ENCODE measurements at places on chromosomes 7 and 10.

- no peak for DNase-seq
Observed at GRCh38 chr7:3206101-3206500, 95.0 kb upstream of the SDK1 start.

GRCh38 chr7:79615466-79615865 lies 162.0 kb upstream of the MAGI2 start:
- no peak for DNase-seq

DNA sequence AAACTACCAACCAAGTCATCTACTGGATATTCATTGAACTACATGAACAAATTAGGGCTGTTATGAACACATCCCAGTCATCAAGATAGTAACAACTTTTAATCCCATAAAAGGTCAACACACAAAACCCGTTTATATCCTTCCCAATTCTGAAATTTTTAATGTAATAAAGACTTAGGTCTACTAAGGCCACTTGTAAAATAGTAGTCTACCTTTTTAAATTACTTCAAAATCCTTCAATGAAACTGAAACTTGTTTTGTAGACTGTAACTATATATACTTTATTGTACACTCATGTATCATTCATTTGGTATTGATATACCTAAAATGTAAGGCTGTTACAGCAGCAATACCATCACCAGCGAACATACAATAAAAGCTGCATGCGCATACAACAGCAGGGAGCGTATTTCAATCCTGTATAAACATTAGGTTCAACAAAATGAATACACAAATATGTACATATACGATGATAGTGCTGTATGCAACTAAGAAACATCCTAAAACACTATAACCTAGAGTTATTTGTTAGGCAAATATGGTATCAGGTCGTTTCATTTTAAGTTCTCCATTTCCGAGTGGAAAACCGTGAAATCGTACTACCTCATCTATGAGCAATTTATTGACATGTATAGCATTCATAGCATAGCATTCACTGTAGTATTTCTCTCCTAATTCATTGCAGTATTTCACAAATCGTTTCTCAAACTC lies 973 bp downstream of the ATAD1 start:
- no peak for DNase-seq

DNA sequence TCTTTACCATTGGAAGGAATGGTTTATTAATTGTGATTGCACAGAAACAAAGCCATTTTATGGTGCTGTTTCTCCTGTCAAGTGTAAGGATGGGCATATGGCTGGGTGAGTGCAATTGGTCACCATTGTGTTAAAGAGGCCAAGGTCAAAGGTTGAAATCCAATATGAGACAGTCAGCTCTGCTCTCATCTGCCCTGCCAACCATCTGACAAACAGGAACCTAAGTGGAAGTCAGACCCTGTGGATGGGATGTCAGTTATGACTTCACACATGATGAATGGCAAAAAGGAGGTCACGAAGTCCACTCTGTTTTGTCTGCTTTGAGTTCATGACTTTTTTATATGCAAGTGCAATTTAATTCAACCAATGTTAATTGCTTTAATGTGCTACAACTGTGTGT lies 172.7 kb upstream of the TMEM229A start:
- DNase-seq, result no peak

- no peak for DNase-seq
Observed at GRCh38 chr10:27997865-27998177, 1.1 kb downstream of the ODAD2 start.

GRCh38 chr10:69673521-69673920 lies 43.5 kb downstream of the FAM241B start:
- no peak for DNase-seq

- peak; percentile 75 for DNase-seq
Observed at GRCh38 chr7:79227044-79227443, 226.4 kb downstream of the MAGI2 start.

DNA sequence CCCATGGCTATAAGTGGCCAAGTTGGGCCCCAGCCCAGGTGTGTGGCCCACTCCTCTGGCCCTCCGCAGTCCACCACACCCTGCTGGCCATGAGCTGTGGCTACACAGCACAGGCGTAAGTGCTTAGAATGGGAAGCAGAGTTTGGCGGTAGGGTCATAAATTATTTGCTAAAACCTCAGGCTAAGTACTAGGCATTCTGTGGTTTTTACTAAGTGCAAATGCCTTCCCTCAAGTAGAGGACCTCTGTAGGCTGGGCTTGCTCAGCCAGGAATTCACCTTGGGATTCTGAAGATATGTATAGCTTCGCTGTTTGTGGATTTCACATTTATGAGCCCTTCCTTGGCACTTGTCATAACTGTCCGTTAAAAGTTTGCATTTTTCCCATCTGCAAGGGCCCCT lies 44.8 kb upstream of the LOXL4 start:
- DNase-seq, result no peak

GRCh38 chr10:13651969-13652720 lies 65.4 kb downstream of the PRPF18 start:
- DNase-seq, result no peak

DNA sequence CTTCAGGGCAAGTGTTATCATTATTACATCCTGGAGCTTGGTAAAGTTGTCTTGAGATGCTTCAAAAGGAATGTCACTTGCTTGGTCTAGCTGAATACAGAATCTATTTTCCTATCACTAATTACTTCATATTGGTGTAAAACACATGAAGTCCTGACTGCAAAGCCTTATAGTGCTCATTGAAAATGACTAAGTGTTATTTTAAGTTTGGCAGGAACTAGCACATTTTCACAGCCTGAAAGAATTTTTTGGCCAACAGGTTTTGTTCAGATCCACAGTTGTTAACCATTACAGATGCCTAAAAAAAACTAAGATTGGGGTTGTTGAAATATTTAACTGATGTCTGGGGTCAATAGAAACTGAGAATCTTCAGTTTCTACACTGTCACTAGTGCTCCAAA lies 149.3 kb downstream of the NEBL start:
- no peak for DNase-seq

DNA sequence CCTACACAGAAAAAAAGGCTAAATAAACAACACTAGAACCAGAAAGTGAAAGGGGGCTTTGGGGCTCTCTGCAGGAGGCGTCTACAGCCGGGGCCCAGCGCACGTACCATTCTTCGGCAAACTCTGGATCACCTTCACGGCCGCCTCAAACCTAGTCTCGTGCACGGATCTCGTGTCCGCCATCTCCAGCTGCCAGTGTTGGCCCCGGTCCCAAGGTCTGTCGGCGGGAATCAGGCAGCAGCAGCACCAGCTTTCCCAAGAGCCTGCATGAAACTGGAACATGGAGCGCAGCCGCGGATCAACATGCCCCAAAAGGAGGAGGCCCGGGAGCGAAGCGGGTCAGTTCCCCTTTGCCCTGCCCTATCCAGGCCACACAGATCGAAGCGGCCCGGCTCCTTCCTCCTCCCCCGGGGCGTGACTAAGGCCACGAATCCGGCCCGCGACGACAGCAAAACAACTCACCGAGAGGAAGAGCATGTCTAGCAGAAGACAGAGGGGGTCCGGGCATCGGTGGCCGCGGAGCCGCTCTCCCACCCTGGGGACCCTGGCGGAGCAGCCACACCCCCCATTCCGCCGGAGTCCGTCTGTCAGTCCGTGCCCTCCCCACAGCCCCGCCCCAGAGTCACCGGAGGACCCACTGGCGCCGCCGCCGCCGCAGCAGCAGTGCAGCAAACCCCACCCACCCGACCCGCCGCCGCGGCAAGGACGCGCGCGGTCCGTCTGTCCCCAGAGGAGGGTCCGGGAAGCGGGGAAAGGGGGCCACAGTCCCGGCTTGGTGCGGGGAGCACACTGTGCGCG lies at the start of gene ACBD5:
Gene ACBD5 (minus strand): TSS at position 586 of the 798 bp plus-strand sequence. CDS start 109 bp downstream, at position 477.
- DNase-seq, result peak; percentile 78

- DNase-seq, result no peak
Observed at GRCh38 chr7:28297801-28298459, 114.4 kb upstream of the CREB5 start.

- DNase-seq, result no peak
Observed at GRCh38 chr7:129778770-129779601, 167.5 kb downstream of the NRF1 start.

- no peak for DNase-seq
Observed at GRCh38 chr10:79382491-79382941, 35.2 kb downstream of the PPIF start.

DNA sequence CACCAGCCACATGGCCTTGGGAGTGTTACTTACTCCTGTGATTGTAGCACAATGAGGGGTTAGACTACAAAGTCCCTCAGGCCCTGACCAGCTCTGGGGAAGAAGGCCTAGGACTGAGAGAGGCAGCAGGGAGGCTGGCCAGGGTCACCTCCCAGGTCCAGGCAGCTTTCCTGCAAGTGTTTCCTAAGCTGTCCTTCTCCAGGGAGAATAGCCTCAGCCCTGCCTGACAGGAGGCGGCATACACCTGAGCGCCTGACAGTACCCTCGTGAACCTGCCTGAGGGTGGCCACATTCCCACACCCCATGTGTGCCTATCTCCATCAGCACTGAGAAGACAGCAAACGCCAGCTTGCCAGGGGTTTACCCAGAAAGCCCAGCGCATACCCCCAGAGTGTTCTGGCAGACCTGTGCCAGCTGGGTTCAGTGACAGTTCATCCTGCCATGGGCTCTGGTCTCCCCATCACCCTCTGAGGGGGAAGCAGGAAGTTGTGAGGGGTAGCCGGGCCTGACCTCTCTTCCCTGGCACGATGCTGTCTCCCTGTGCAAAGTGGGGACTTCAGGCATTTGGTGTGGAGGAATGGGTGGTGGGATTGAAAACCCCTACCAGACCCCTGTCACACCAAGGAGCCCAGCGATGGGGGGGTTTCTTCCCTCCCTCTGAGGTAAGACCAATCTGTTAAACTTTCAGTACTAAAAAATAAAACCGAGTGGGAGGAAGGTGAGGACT lies 56.3 kb upstream of the CAMK2B start:
- no peak for DNase-seq

DNA sequence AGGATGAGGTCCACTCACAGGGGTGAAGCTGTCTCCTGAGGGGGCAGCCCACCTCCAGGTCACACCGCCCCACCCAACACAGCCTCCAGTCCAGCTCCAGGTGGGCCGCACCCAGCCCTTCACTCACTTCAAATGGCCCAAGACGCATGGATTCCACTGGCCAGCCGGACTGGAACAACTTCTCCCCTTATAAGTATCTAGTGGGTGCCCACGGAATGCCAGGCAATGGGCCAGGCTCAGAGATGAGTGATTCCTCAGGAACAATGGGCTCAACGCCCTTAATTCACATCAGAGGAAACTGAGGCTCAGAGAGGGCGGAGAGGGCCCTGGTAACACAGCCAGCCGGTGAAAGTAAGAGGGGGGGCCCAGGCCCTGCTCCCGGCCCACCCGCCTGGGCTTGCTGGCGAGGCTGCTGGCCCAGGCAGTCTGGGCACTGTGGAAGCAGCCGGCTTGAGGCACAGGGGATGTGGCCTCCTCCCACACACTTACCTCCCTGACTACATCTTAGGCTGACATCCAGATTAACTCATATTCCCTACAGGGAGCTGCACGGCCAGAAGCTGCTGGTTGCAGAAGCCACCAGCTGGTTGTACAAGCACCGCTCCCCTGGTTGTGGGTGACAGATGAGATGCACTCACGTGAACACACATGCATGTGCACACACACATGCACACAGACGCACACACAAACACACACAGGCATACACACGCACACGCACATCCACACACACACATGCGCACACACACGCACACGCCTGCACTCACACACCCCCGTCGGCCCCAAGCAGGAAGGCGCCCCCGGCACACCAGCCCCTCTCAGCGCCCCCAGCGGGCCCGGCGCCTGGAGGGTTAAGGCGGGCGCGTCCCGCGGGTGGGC lies 1.0 kb upstream of the FAM20C start:
- DNase-seq, result no peak

DNA sequence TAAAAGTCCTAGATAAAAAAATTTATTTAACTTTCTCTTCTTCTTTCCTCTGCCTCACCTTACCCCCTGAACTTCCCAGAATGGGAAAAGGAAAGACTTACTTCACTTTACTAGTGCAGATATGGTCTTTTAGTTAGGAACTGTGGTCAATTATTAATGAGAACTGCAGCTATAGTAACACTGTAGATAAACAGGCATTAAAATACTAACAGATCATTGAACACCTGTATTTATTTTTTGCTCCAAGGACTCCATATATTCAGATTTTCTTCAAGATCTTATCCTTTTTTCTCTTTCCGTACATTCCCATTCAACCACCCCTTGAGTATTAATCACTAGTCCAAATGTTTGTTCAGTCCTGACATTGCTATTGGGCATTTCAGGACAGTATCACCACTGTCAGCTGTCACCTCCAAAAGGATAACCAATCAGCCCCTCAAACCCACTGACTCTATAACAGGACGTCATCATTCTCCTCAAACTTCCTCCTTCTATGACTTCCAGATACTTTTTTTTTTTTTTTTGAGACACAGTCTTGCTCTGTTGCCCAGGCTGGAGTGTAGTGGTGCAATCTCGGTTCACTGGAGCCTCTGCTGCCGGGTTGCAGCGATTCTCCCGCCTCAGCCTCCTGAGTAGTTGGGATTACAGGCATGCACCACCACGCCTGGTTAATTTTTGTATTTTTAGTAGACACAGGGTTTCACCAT lies 4.2 kb downstream of the CPVL start:
- DNase-seq, result no peak

DNA sequence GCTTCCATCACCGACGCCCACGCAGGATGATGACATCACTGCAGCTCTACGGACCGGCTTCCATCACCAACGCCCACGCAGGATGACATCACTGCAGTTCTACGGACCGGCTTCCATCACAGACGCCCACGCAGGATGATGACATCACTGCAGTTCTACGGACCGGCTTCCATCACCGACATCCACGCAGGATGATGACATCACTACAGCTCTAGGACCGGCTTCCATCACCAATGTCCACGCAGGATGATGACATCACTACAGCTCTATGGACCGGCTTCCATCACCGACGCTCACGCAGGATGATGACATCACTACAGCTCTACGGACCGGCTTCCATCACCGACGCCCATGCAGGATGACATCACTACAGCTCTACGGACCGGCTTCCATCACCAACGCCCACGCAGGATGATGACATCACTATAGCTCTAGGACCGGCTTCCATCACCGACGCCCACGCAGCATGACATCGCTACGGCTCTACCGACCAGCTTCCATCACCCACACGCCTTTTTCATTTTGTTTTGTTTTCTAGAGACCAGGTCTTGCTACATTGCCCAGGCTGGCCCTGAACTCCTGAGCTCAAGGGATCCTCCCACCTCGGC lies 29.5 kb downstream of the GPER1 start:
- DNase-seq, result no peak

GRCh38 chr7:89914711-89915110 lies 239.6 kb upstream of the STEAP1 start:
- DNase-seq, result peak; percentile 79

DNA sequence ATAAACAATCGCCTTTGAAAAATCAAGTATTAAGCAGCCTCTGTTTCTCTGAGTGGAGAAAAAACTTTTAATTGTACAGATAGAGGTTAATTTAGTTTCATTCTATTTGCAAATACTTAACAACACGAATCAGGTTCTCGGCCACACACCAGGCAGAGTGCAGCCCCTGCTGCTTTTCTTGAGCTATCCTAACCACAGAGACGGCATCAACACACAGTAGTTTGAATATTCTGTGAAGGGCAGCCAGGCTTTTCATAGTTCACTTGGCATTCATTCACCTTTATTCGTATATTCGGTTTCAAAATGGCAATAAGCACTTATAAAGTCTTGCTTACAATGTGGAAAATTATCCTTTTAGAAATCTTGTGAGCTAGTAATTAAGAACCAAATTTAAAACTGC lies 5.7 kb downstream of the ADARB2 start:
- no peak for DNase-seq

GRCh38 chr7:17446340-17446739 lies 147.9 kb downstream of the AHR start:
- DNase-seq, result no peak

GRCh38 chr7:101538596-101539459 lies 90.3 kb downstream of the MYL10 start:
- DNase-seq, result no peak
